Left cardiac atrium (tissue), 4 donors: ENCODE measurements at places on chromosomes 12 and 14. TPM values are rescaled to one million over a fixed set of nuclear protein-coding genes. Genes with fewer than 3 reads are reported as not detected.

Gene CPNE6
- total RNA-seq, result not detected

Gene LTA4H
- total RNA-seq, result 35.3 TPM

GRCh38 chr14:63050694-63051093 is 5.4 kb upstream of the KCNH5 start:
- DNase-seq, result no peak

DNA sequence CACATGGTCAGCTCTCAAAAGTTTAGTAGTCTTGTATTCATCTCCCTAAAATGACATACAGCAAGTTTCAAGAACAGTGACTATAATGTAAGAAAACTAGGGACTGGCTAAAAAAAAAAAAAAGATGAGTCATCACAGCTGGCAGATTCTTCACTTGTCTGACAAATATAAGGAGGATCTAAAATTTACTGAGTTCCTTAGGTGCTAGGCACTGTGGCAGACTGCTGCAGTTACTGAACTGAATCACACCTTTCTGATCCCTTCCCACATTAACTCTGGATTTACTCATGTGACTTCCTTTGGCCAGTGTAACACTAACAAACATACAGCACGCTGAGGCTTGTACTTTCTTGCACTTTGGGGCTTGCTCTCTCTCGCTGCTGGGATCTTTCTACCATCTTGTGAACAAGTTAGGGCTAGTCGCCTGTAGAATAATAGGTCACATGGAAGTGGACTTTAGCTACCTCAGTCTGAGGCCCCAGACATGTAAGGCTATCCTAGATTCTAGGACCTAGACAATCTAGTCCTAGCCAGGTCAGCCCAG is 32.1 kb downstream of the BAZ1A start:
- DNase-seq, result no peak

DNA sequence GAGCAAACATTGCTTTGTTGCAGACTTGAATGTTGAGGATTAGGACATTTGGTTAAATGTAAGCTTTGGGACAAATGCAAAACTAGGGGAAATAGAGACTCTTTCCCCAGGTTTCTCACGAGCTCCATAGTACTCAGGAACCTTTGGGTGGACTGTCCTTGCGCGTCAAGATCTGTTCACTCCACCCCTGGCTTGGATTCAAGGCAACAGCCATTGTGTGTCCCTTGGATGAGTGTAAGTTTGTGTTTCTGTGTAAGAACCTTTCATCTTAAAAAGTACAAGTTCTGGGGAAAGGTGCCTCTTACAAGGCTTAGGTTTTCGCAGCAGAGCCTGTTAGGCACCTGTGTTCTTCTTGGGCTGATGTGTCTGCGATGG is 3.7 kb downstream of the SUSD6 start:
- no peak for DNase-seq

GRCh38 chr12:23585156-23585781 is 364.2 kb downstream of the SOX5 start:
- DNase-seq, result no peak

- no peak for DNase-seq
These were observed 69.0 kb downstream of the IFT81 start for GRCh38 chr12:110193196-110193595.

- no peak for DNase-seq
These were observed 485.0 kb downstream of the PRKD1 start for GRCh38 chr14:29442696-29443095.
